ENCODE measurements at places on chromosomes 16 and 17.

- no peak for DNase-seq
These were observed 94.0 kb upstream of the TNRC6C start for GRCh38 chr17:77864234-77865111.

- peak; percentile 8 for DNase-seq
These were observed 311.3 kb upstream of the SOX9 start for GRCh38 chr17:71809537-71809936.

GRCh38 chr16:56357241-56357764, 68.0 kb downstream of the AMFR start:
- peak; percentile 46 for DNase-seq

- no peak for DNase-seq
These were observed 697.2 kb downstream of the TOX3 start for GRCh38 chr16:51849715-51850114.

GRCh38 chr17:41784207-41784744, 2.2 kb downstream of the JUP start:
- DNase-seq: peak; percentile 94

DNA sequence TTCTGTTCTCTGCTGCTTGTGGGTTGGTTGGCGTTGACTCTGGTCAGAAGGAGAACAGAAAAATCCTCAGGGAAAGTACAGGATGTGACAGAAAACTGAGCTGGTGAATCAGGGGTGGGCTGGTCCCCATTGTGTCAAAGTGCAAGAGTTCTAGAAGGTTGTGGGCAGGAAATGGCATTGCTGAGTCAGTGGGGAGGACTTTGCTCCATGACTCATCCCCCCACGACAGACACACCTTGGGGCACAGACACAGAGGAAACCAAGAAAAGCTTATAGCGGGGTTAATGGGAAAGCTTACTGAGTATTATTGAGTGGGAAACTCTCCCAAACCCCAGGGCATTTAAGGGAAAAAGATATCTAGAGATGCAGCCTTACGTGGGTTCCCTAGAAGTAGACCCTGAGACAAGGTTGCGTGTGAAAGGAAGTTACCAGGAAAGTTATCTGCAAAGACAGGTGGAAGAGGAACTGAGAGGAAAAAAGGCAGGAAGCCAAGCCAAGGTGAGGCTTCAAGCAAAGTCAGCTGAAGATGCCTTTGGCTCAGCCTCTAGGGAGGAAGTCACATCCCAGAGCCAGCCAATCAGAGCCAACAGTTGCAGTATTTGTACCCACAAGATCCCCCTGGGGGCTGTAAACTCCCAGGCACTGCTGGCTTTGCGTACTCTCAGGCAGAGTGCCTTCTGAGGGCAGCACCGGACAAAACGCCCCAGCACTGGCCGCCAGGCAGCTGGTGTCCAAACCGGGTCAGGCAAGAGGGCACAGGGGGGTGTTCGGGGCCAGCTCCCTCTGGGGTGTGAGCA, 86.4 kb downstream of the FOXL1 start:
- DNase-seq: peak; percentile 97

DNA sequence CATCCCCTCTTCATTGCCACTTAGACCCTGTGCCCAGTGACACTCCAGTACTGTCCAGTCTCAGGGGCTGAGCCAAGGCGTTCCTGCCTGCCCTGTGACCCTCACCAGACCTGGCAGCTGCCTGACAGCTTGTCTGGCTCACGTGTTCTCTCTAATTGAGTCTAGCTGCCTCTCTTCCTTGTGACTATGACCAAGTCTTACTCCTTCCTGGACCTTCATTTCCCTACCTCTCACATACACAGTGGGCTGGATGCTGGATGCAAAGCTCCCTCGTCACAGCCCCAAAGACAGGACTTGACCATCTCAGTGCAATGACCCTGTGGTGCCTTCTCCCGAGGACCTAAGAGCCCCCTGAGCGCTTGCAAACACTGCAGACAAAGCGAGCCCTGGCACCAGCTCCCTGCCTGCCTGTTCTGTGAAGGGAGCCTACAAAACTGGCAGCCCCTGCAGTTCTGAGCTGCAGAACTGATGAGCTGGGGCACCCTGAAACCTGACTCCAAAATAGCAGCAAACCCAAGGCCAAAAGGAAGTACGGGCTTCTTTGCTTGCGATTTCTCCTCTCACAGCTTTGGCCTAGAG, 1.7 kb downstream of the DEXI start:
- DNase-seq: no peak

Measured in bronchial epithelial cell (primary cell).